Stimulated activated CD4-positive, alpha-beta T cell treated with anti-CD3 and anti-CD28 coated beads, Interleukin-4, amount 100 ng/mL, for 4 hours (primary cell): ENCODE measurements at places on chromosomes 5 and 9.

DNA sequence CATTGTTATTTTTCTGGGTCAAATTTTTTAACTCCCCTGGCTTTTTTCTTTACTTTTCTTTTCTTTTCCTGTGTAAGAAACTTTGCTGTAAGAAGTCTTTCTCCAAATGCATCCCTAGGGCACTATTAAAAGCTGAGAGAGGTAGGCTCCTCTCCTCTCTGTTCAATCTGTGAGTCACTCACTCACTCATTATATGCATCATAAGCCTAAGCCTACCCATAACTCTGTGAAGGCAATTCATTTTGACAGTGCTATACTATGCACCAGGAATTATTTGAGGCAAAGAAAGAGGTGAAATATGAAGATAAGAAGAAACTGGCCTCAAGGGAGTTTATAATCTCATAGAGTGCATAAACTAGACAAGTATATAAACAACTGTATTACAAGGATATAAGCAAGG, 67.9 kb upstream of the PRR16 start:
- DNase-seq = no peak

GRCh38 chr9:19788152-19788551, 685 bp downstream of the SLC24A2 start:
- no peak for DNase-seq

DNA sequence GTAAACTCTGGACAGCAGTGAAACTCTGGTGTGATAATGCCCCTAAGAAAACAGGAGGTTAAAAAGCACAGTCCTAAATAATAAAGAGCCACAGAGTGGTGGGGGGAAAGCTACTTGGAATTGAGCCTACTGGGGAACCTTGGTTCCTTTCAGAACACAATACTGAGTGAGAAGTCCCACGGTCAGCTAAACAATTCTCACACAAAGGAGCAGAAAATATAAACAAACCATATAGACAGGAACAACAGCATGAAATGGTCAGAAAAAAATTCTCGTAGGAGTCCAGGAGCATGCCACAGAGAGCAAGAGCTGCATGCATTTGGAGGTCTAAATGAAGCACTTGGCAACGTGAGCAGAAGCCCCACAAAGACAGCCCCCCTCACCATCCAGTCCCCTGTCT, 56.0 kb downstream of the TEK start:
- no peak for DNase-seq

GRCh38 chr9:131951905-131952304, 127.8 kb downstream of the MED27 start:
- no peak for DNase-seq

GRCh38 chr5:1660511-1660910, 136.8 kb upstream of the LPCAT1 start:
- DNase-seq = no peak
